CD4-positive, alpha-beta memory T cell (primary cell): ENCODE measurements at places on chromosomes 3 and 15.

DNA sequence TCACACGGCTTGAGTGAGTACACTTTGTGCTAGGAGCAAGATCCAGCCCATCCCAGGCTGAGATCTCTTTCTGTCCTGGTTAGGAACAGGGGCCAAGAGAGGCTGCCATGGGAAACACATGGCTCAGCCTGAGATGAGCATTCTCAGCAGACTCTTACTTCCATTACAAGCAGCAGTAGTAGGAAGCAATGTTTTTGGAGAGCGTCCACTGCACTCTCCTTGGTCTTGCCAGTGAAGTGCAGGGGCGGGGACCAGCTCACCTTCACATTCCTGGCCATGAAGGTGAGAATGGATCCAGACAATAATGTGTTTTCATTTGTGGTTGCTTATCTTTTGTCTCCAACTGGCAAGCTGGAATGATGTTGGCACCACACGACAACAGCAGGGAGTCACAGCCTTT lies 24.7 kb downstream of the ZNF80 start:
- no peak for DNase-seq

DNA sequence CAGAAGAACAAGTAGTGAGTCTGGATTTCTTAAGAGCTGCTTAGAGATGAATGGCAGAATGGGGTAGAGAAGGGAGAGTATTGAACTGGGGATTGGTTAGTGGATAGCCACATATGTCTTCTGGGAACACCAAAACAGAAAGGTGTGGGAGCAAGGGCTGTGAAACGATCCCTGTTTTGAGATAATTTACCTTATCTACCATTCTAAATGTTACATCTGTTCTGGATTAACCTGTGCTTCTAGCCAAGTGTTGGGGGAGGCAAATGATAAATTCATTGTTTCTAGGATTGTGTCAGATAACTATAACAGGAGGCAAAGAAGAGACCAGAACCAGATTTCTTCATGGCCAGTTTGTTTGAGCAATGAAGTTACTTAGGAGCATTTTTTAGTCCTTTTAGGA lies 8.4 kb downstream of the NR1D2 start:
- no peak for DNase-seq

GRCh38 chr3:33831053-33831452 lies 32.6 kb downstream of the PDCD6IP start:
- no peak for DNase-seq

DNA sequence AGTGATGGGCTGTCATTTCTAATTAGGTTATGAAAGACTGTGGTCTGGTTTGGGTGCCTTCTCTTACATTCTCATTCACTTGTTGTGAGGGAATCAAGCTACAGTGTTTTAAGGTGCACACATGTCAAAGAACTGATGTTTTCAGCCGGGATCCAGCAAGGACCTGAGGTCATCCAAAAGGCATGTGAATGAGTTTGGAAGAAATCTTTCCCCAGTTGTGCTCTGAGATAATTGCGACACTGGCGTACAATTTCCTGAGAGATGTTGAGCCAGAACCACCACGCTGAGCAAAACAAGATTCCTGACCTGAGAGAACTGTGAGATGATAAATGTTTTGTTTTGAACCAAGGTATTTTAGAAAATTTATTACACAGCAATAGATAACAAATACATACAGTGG lies 295.3 kb upstream of the SLITRK3 start:
- DNase-seq: no peak

DNA sequence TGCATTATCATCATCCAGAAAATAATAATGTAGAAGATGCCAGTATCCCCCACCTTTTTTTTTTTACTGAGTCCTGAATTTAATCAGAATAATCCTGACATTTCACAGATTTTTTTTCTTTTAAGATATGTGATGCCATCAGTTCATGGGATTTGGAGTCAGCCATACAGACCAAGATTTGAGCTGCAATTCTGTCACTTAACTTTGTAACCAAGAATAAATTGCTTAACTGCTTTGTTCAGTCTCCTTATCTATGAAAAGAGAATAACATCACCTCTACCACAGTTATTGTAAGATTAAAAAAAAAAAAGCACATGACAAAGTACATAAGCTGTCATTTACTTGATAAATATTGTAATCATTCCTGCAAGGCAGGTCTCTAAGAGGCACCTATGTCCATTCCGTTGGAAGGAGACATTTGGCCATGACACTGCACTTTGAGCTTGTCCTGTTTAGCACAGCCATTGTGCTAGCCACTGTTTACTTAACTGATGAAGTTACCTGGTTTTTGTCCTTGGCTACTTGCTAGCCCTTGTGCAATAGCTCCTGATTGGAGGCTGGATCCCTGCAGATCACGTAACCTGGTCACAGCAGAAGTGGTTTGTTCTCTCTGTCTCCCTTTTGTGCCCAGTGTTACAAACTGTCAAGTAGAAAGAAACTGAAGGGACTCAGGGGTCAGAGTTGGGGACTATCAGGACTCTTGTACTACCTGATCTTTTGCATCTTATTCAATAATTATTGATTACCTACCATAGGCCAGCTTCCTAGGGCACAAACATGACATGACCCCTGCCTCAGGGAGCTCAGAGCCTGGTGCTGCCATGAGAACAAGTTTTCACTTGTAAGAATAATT lies 306.0 kb downstream of the WDR72 start:
- DNase-seq: no peak

DNA sequence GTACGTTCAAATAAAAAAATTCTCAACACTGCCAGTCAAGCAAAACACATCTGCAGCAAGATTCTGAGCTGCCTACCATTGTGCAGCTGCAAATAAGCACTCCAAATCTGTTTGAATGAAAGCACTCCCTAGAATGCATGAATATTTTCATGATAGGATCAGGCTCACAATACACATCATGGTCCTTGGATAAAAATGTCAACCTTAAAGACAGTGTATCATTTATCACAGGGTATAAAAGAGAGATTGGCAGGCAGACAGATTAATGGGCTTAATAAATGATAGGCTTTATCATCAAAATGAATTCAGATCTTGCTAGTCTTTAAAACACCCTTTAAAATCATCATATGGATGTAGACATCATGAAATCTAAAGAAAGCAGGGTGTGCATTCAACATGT lies 9.2 kb downstream of the RYR3 start:
- no peak for DNase-seq
